Activated T-helper 1 cell treated with anti-CD3 and anti-CD28 coated beads, Interleukin-2, amount 50 U/mL, for 16 hours (primary cell): ENCODE measurements at places on chromosomes 6 and 20.

GRCh38 chr20:16279320-16279719 is 293.9 kb downstream of the KIF16B start:
- DNase-seq: no peak

GRCh38 chr6:47512872-47513271 is 35.3 kb downstream of the CD2AP start:
- no peak for DNase-seq

DNA sequence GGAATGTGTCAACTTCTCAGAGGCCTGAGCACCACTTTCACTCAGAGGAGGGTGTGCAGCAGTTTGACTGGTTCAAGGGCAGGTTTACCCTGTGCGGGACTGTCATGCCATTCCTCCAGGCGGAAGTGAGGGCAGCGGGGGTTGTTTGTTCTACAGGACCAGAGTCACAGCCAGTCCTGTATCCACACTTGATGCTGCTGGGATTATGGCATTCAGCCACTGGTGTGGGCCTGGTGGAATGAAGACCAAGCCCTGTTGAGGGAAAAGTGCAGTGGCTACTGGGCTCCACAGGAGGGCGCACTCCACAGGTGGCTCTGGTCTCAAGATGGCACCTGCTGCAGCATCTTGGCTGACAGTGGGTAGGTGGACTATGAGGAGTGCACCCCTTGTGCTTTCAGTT is 14.8 kb downstream of the SEMG2 start:
- DNase-seq: no peak

GRCh38 chr6:53916804-53917463 is 122.1 kb downstream of the LRRC1 start:
- DNase-seq: no peak

DNA sequence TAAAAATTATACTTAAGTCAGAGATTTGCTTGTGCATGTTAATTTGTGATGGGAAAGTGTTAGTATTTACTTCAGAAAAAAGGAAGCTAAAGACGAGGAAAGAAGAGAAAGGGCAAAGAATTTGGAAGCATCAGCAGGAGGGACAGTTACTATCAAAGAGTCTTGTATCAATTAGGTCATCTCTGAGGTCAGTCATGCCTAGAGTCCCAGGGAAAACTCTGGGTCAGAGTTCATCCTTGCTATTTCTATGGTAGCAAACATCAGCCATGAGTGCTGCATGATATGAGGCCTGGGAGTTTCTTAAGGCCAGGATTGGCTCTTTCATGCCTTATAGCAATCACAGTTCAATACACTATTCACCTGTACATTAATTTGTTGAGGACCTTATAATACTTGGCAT is 292.9 kb downstream of the FARS2 start:
- DNase-seq: no peak

GRCh38 chr20:63795178-63795830 is 35.8 kb downstream of the ZBTB46 start:
- no peak for DNase-seq

- no peak for DNase-seq
These were observed 37.2 kb downstream of the SCML4 start for GRCh38 chr6:107786709-107787588.
